ENCODE measurements at places on chromosomes 7 and 10.

DNA sequence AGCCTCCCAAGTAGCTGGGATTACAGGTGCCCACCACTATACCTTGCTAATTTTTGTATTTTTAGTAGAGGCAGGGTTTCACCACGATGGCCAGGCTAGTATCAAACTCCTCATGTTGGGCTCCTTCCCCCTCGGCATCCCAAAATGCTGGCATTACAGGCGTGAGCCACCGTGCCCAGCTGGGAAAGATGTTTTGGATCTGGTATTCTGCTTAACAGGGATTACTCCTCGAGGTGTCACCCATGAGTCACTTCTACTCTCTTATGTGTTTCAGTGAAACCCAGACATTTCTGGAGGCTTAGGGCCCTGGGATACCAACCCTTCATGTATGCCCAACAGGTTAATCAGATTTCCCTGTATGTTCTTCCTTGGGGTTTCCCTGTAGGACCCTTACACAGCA lies 11.8 kb upstream of the OPN4 start:
- DNase-seq, result no peak

DNA sequence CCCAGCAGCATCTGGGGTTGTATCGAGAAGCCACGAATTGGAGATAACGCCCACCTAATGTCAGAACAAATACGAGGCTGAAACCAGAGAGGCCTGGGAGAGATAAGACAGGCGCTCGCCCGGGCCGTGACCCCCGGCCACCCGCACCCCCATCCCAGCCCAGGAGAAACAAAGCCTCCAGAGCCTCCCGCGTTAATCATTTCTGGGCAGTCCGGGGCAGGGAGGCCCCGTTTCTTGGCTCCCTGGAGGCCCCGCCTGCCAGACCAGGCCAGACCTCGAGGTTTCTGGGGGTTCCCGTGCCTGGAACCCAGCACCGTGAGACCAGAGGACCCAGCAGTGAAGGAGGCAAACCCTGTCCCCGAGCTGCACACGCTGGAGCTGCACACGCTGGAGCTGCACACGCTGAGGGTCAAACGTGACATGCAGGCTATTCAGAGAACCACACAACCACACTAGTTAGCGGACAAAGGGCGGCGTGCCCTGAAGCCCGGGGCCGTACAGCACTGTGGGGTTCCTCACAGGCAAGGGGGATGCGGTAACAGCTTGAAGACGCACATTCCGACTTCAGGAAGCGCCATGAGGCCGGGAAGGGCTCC lies 53.4 kb downstream of the FOXL3 start:
- no peak for DNase-seq

- DNase-seq, result no peak
Observed at GRCh38 chr10:113552701-113553100, at the start of gene HABP2. Gene HABP2 (plus strand): TSS chr10:113553053. CDS start chr10:113553122, 69 bp downstream.

GRCh38 chr10:80410578-80411145 lies 2.3 kb downstream of the PRXL2A start:
- no peak for DNase-seq

DNA sequence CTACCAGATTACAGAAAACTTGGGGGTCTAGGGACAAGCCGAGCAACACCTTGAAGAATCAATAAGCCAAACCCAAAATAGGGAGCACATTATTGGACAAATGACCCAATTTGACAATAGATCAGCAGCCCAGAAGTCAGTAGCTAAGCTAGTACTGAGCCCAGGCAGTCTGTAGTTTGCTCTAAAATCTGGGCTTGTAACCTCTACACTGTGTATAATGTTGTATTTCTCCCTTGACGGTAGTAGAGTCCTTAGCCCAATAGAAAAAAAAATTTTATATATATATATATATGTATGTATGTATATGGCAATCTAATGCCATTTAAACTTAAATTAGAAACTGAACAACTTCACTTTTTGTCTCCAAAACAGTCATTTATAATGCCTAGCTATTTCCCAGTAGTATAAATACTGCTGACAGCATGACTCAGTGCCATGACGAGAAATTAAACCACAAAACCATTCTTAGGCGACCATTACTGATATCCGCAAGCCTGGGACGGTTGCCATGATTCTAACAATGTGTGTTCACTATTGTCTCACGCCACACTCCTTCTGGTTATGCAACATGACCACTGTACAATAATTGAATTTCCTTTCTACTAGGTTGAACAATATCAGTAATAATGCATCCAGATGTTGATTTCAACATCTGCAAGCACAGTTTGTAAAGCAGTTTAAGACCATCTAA lies 110.5 kb downstream of the IPMK start:
- DNase-seq, result no peak

- no peak for DNase-seq
Observed at GRCh38 chr7:234051-234707, 41.8 kb downstream of the FAM20C start.

- no peak for DNase-seq
Observed at GRCh38 chr10:23535381-23535780, 96.5 kb downstream of the OTUD1 start.

DNA sequence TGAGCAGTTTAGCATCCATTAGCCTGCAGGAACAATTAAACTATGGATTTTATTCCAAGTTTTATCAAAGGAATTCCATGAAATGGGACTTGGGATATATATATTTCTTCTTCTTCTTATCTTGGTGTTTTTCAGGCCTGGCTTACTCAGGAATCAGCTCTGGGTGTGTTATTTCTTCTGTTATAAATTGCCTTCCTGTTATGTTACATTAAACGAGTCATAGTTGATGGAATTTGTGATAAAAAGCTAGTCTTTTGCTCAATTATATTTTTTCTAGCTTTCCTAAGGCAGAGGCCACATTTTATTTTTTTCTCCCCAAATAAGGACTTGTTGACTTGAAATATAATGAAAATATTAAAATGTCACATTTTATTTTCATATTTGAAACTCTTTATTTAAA lies 141.3 kb downstream of the EPC1 start:
- no peak for DNase-seq

DNA sequence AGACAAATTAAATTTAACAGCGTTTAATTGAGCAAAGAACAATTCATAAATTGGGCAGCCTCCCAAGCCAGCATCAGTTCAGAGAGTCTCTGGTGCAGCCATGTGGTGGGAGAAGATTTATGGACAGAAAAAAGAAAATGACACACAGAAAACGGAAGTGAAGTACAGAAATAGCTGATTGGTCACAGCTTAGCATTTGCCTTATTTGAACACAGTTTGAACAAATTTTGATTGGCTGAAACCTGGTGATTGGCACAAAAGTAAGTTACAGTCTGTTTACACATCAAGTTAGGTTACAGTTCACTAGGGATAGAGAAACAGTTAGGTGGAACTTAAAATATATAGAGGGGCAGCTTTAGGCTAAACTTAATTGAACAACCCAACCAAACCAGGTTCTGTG lies 720.1 kb downstream of the TYW1 start:
- DNase-seq, result no peak

DNA sequence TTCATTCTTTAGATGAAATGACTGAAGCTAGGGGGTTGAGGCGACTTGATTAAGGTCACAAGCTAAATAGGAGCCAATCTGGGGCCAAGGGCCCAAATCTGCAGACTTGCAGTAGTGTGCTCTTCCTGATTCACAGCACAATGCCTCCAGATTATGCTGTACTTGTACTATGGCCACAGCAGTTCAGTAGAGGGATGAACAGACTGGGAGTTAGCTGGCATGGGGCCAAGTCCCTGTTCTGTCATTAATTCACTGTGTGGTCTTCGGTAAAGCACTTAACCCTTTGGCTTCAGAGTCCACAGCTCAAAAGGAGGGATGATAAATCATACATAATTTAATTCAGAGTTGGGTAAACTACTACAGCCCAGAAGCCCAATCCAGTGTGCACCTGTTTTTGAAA lies 196.8 kb downstream of the XPNPEP1 start:
- DNase-seq, result no peak

- DNase-seq, result no peak
Observed at GRCh38 chr7:7351832-7352231, 169.5 kb downstream of the C1GALT1 start.

DNA sequence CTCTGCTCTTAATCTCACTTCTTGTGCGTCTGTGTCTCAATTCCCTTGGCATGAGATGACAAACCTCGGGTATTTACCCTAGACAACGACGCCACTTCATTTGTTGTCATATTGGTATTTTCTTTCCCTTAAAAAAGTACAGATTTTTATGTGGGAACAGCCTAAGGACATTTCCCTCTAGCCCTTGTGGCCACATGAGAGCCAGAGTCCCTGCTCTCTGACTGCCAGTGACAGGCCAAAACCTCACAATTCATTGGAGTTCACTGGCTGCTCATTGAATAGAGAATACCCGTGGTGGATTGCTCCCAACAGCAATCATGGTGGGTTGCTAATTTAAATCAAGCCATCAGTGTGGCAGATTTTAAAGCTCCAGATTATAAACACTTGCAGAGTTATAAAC lies 191.3 kb upstream of the FAM3C start:
- DNase-seq, result no peak

DNA sequence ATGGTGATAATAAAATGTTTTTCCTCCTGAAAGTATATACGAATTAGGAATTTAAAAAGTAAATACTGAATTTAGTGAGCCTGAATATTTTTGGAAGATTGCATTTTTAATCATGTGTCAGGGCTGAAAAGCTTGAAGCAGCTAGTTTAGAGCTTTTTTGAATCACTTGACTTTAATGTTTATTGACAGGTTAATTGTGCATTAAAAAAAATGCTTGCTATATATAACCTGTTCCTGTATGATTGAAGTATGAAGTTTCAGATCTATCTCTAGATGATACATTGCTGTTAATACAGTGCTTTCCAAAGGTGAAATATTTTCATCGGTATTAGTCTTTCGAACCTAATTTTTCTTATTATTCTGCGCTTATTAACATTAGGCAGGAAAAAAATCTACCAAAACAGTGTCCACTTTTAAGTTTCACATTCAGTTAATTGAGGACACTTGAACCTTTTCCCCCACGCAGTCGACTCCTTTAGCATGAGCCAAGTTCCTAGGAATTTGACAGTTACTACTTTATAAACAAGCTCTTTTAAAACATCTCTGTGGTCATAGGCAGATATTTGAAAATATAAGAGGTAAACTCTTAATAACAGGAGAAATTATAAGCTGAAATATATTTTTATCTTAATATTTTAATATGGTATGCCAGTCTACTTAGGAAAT lies 187.1 kb downstream of the MLLT10 start:
- DNase-seq, result no peak

GRCh38 chr10:95787447-95787846 lies 31.5 kb downstream of the ENTPD1 start:
- no peak for DNase-seq

- no peak for DNase-seq
Observed at GRCh38 chr10:43390333-43390732, 18.7 kb downstream of the HNRNPF start.

DNA sequence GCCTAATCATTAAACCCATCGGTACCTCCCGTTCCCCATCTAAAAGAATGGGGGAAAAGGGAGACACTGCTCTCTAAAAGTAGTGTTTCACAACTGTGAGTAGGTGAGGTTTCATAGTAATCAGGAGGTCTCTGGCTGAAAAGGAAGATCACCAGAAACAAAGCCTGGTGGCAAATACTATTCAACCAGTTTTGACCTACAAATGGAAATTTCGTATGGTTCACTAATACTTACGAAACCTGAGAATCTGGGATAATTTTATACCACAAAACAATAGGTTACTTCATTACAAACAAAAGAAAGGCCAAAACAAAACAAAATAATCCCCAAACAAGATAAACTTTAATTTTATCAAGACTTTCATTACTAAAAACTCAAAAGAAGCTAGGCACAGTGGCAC lies 28.4 kb upstream of the ANLN start:
- no peak for DNase-seq

- no peak for DNase-seq
Observed at GRCh38 chr7:159020987-159021386, 123.7 kb downstream of the VIPR2 start.

GRCh38 chr7:92729172-92729571 lies 107.2 kb downstream of the CDK6 start:
- no peak for DNase-seq

GRCh38 chr7:151821226-151821625 lies 55.7 kb downstream of the PRKAG2 start:
- DNase-seq, result no peak

GRCh38 chr7:79282882-79283602 lies 170.4 kb downstream of the MAGI2 start:
- no peak for DNase-seq

DNA sequence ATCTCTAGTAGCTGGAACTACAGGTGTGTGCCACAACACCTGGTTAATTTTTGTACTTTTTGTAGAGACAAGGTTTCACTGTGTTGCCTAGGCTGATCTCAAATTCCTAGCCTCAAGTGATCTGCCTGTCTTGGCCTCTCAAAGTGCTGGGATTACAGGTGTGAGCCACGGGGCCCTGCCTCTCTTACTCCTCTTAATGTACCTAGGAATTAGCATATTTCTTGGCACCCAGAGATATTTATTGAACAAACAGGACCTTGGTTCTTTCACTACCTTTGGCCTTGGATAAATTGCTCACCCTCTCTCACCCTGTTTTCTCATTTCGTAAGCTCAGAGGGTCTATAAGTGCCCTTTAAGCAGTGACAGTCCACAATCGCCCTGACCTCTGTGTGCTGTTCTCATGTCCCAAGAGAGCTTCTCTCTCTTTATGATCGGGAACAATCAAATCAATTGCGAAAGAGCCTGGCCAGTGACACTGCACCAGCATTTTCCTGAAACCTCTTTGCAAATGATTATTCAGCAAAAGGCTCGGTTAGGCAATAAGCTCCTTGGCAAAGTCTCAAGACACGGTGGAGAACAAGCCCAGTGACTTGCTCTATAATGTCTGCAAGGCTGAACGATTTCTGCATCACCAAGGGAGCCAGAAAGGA lies 117.7 kb downstream of the APBB1IP start:
- DNase-seq, result no peak

DNA sequence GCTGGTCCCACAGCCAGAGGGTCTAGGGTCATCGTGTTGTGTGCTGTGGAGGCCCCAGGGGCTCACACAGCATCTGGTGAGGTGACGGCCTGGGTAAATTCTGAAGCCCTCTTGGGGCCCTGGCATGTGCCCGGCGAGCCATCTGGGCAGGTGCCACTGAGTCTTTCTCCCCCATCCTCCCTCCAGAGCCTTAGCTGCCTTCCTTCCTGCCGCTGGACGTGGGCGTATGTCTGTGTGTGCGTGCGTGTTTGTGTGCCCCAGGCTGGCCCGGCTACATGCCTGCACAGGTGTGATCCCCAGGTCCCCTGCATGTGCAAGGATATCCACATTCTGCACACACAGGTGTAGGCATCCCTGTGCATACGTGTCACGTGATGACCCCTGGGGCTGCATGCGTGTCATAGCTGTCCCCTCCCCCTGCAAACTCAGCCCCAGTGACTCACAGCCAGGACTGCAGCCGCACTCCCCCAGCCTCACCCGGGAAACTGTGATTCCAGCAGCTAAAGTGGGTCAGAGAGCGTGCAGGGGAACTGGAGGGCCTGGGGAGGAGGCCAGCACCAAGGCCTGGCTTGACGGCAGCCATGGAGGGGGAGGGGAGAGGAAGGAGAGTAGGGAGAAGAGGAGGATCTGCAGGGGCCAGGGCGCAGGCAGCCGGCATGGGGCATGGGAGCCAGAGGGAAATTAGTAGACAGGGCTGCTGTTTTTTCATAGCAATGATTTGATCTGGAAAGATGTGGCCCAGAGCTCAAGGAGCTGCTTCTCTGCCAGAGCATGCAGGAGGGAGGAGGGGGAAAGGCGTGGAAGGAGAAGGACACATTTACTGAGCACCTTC lies 46.4 kb downstream of the ELFN1 start:
- no peak for DNase-seq

GRCh38 chr10:89129911-89130310 lies 77.2 kb downstream of the CH25H start:
- no peak for DNase-seq

- DNase-seq, result no peak
Observed at GRCh38 chr10:123202506-123202905, 48.3 kb downstream of the BUB3 start.

Data from stimulated activated CD4-positive, alpha-beta T cell treated with anti-CD3 and anti-CD28 coated beads, TNF-alpha, amount 100 ng/mL, for 4 hours (primary cell).